Hepatocyte (in vitro differentiated cells): ENCODE measurements at places on chromosomes 5 and 9. TPM values are rescaled to one million over a fixed set of nuclear protein-coding genes. Genes with fewer than 3 reads are reported as not detected.

The PCDHB9 gene
- total RNA-seq, result 1.2 and 2.3 TPM in 2 replicates

DNA sequence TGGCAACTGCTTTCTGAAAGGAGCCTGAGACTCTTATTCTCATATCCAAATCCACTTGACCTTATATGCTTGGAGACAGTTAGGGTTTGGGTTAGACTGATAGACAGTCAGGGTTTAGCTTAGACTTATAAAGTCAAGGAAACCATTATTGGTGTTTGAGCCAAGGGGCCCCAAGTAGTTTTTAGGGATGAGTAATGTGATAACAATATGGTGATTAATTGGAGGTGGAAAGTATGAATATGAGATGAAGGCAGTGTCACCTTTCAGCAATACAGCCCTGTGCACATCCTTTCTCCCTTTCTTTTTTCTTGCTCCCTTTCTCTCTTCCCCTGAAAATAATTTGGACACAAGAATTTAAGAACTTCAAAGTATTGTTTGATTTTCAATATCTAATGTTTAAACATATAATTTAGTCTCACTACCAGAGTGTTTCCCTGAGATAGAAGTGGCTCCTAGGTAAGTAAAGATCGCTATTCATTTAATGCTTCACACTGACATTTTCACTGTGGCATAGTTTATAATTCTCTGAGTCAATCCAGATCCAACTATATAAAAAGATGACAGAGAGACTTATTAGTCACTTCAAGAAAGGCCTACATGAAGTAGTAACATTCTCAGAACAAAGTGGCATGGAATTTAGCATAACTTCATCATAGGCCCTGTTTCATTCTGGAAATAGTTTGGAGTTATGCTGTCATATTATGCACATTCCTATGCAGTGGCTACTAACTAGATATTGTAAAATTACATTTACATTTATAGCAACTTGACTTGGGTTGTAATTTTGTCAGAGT is 200.8 kb downstream of the CHSY3 start:
- no peak overlapping the region for H3K4me3 ChIP-seq
- peaks cover 4% of the 10 kb centered on the region for H3K4me1 ChIP-seq
- H3K27me3 ChIP-seq, result no peaks in the 10 kb centered on the region
- no peaks in the 10 kb centered on the region for H3K36me3 ChIP-seq
- no peak overlapping the region for H3K27ac ChIP-seq
- no peak for DNase-seq

DNA sequence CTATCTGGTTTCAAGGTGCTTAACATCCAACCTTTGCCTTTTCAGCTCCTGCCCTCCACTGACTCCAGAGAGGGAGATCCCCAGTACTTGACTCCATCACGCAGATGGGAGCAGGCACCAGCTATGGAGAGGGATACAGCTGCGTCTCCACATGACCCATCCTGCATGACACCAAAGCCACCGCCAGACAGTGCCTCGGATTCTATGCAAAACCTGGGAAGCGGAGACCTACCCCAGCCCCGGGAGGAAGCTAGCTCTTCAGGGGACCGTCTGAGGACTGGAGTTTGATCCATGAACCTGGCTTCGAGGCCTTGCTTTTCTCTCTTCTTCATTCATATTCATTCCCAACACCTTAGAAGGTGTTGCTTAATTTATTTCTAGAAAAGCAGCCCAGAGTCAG is 24.8 kb downstream of the HRH2 start:
- no peaks in the 10 kb centered on the region for H3K36me3 ChIP-seq
- H3K27me3 ChIP-seq, result no peaks in the 10 kb centered on the region
- no peak overlapping the region for H3K4me3 ChIP-seq
- H3K27ac ChIP-seq, result no peak overlapping the region
- DNase-seq, result no peak
- no peaks in the 10 kb centered on the region for H3K4me1 ChIP-seq

- H3K27me3 ChIP-seq, result no peaks in the 10 kb centered on the region
- no peak overlapping the region for H3K4me3 ChIP-seq
- DNase-seq, result no peak
- H3K36me3 ChIP-seq, result no peaks in the 10 kb centered on the region
Observed at GRCh38 chr5:172035049-172035448, 28.6 kb upstream of the FBXW11 start.

The EPB41L4B gene
- 20.6 and 23.1 TPM in 2 replicates for total RNA-seq

DNA sequence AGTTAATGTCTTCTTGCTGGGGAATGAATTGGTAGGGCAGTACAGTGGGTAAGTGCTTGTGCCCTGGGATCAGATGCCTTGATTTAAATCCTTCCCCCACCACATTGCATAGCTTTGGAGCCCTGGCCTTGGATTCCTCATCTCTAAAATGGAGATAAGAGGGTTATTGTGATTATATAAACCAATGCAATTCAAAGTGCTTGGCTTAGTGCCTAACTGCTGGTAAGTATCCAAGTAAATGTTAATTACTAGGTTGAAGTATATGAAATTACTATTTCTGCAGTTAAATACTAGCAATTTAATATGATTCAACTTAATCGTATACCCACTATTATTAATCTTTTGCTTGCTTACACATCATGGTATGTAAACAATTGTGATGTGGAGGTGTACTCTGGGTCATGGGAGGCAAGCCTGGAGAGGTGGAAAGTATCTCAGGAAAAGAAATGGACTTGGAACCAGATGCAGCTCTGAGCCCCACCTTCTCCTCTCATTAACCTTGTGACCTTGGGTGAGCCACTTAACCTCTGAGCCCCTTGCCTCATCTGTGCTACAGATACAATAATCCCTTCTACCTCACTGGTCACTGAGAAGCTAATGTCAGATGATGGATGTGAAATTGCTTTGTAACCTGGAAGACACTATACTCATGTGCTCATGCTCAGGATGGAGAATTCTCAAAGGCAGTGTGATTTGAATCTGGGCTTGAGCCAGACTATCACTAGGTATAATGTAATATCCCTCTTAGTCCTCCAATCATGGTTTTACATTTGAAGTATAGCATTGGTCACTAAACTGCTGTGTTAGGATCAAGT is 23.8 kb downstream of the NEUROG1 start:
- H3K4me3 ChIP-seq, result no peak overlapping the region
- H3K27ac ChIP-seq, result no peak overlapping the region
- H3K36me3 ChIP-seq, result no peaks in the 10 kb centered on the region
- peaks cover 5% of the 10 kb centered on the region for H3K4me1 ChIP-seq
- peaks cover 49% of the 10 kb centered on the region for H3K27me3 ChIP-seq
- DNase-seq, result no peak

The FAM151B gene
- total RNA-seq, result 2.7 and 5.3 TPM in 2 replicates

DNA sequence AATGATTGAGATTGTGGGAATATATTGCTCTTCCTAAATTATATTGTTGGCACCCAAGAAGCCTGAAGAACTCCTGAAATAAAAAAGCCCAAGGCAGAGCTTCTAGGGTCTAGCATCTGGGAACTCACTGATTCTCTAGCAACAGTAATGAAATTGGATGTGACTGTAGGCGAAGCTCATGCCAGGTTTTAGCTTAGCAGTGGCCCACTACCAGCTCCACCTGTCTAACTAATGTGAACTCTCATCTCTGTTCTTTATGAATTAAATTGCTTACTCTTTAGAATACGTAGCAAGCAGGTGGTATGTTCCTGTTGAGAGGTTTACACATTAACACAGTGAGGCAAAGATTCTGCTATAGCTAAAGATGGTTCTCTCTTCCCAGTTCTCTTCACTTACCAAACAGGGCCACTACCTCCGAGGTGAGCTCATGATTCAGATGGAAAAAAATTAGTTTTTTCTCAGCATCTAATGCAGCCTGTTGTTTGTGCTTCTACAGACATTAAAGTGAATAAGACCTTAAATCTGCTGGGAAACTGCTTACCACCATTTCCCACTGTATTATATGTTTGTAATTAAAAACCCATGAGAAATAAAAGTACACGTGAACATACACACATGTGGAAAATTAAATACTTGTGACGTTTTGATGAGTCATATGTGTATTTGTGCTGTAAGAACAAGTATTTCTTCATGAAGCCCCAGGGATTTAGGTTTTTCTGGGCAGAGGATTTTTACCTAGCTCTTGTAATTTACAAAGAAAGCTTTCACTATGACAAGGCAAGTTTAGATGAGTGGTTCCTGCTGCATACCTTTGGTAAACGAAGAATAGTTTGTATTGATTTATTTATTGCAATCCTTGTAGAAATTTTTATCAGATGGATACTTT is 360.1 kb downstream of the KDM4C start:
- DNase-seq, result no peak
- no peaks in the 10 kb centered on the region for H3K4me1 ChIP-seq
- no peak overlapping the region for H3K4me3 ChIP-seq
- no peak overlapping the region for H3K27ac ChIP-seq
- no peaks in the 10 kb centered on the region for H3K36me3 ChIP-seq
- no peaks in the 10 kb centered on the region for H3K27me3 ChIP-seq

DNA sequence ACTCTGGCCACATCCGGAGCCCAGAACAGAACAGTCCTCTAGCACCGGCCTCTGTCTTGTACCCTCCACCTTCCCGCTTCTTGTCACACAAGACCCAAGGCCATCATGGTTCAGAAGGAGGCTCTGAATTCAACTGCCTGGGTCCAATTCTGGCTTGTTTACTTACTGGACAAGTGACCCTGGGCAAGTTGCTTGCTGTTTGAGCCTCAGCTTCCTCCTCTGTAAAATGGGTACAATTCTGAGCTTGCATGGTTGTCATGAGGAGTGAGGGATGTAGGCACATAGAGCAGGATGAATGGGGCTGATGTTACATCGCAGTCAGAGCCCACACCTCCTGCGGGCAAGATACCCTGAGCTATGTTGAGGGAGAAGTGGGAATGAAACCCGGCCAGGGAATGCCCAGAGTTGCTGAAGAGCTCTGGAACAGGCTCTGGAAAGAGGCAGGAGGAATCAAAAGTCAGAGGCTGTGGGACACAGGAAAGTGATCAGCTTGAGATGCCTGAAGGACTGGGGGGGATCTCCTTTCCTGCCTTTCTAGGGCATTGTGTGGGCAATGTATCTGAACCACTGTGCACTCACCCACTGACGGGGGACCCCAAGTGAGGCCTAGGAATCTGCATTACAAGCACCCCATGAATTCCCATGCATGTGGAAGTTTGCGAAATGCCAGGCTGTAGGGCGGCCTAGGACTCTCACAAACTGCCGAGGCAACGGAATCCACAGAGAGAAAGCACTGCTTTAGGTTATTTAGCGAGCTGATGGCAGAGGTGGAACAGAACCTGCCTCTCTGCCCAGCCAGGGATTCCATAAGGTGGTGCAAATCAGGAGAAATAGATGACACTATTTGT is 29.4 kb upstream of the IL17B start:
- no peaks in the 10 kb centered on the region for H3K27me3 ChIP-seq
- H3K4me3 ChIP-seq, result no peak overlapping the region
- peak overlapping the region; percentile 79 for H3K27ac ChIP-seq
